ENCODE measurements at places on chromosomes 2 and 18.

DNA sequence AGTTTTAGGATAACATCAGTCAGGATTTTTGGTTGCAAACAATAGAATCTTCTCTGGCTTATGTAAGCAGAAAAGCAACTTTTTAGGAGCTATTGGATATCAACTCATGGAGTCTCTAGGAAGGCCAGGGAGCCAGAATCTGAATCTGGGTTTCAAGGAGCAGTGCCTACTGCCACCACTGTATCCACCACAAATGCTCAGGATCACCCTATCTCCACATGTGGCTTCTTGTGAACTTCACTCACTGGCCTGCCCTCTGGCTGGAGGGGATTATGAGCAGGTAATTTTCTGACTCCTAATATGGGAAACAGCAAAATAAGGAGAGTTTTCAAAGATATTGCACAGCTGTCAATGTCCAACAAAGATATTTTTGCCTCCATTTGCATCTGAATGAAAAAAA, 142.9 kb downstream of the PKP4 start:
- no peak for DNase-seq

- no peak for DNase-seq
These were observed 21.9 kb downstream of the INO80D start for GRCh38 chr2:206064077-206064476.

- no peak for DNase-seq
These were observed 508 bp upstream of the TUBA4B start for GRCh38 chr2:219252570-219252899.

GRCh38 chr18:9734189-9734588, 26.1 kb downstream of the RAB31 start:
- no peak for DNase-seq

DNA sequence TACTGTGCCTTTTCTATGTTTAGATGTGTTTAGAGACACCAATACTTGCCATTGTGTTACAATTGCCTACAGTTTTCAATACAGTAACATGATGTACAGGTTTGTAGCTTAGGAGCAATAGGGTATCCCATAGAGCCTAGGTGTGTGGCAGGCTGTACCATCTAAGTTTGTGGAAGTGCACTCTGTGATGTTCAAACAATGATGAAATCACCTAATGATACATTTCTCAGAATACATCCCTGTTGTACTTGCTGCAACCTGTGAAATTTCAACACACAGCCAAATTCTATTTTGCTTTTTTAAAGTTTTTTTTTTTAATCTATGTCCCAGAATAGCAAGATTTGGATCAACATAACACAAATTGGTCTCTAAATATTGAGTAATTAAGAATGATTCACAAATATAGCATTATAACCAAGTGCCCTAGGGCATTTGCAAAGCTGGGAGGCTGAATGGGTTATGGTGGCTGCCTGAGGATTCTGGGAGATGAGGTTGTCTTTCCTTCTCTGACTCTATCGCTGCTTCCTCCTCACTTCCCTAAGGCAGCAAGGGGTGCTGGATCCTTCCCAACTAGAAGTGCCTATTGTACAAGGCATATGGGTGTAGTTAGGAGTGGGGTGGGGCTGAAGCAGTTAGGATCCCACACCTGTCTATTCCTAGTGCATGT, 78.3 kb downstream of the SKA1 start:
- no peak for DNase-seq

- DNase-seq, result no peak
These were observed 75.7 kb downstream of the ADD2 start for GRCh38 chr2:70692256-70692655.

- no peak for DNase-seq
These were observed 35.5 kb upstream of the SP5 start for GRCh38 chr2:170679607-170680079.
